Left ventricle myocardium inferior (tissue), 1 donor: ENCODE measurements at places on chromosomes 6 and 20. TPM values are rescaled to one million over a fixed set of nuclear protein-coding genes. Genes with fewer than 3 reads are reported as not detected.

The ISM1 gene
- 1.3 TPM for total RNA-seq

DNA sequence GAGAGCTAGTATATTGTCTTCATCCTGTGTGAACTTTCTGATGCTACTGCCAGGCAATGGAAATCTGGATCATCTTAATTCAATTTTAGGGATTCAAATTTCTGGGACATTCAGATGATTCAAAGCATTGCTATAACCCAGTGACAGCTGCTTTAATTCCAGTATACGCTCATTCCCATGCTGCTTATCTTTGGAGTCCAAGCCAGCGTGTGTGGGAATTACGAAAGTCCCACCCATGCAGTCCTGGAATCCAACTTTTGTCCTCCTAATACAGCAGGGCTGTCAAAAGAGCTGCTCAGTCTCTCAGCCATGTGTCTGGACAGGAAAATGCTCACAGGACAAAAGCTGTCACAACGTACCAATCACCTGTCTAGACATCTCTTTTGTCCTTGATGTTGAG, 219.8 kb downstream of the LAMA2 start:
- peak overlapping the region; percentile 85 for H3K27ac ChIP-seq
- peak; percentile 55 for DNase-seq
- no peaks in the 10 kb centered on the region for H3K27me3 ChIP-seq
- H3K36me3 ChIP-seq: peaks cover 9% of the 10 kb centered on the region
- H3K4me3 ChIP-seq: no peak overlapping the region

- DNase-seq: no peak
- peaks cover 36% of the 10 kb centered on the region for H3K4me1 ChIP-seq
- no peak overlapping the region for H3K27ac ChIP-seq
- no peak overlapping the region for H3K4me3 ChIP-seq
Measured at GRCh38 chr20:41330941-41331340, 9.7 kb upstream of the LPIN3 start.

DNA sequence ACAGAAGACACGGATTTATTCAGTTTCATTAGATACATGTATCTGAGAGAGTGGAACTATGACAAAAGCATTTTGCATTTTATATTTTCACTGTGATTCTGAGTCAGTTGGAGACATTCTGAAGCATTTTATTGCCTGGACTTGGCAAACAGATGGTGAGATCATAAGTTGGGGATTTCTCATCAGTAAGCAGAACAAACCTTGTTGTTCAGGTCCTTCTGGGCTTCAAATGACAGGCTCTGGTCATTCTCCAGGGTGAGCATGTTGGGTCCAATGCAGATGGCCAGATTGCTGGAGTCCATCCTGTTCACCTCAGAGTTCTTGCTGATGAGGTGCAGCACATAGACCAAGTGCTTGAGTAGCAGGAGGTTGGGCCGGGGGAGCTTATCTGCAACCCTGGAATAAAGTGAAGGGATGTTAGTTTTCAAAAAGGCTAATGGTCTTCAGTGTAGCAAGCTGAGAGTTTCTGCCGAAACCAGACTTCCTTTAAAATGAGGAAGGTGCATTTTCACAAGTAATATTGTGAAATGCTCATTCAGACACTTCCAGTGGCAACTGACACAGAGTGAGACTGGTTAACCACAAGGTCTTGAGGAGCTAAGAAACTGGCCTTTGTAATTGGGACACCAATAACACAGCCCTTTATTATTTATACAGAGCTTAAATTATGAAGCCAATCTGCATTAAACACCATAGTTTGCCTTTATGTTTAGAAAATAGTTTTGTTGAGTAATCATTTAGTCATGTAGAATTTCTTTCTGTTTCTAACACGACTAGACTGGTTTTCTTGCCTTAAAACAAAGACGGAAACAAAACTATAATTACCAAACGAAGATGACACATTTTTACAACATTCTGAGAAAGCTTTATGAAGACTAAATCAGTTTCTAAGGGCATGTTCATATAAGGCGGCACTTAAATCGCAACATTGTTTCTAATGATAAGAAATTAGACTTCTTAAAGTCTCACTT, 5.6 kb downstream of the TAGAP start:
- no peaks in the 10 kb centered on the region for H3K36me3 ChIP-seq
- H3K4me3 ChIP-seq: no peak overlapping the region
- no peaks in the 10 kb centered on the region for H3K27me3 ChIP-seq
- DNase-seq: no peak
- H3K4me1 ChIP-seq: peaks cover 16% of the 10 kb centered on the region

The ATXN1 gene
- total RNA-seq: 41.5 TPM

GRCh38 chr6:108904741-108905140, 56.5 kb downstream of the ARMC2 start:
- DNase-seq: no peak
- H3K4me1 ChIP-seq: peaks cover 35% of the 10 kb centered on the region
- H3K4me3 ChIP-seq: no peak overlapping the region
- peak overlapping the region; percentile 69 for H3K27ac ChIP-seq
- H3K27me3 ChIP-seq: no peaks in the 10 kb centered on the region
- no peaks in the 10 kb centered on the region for H3K36me3 ChIP-seq

DNA sequence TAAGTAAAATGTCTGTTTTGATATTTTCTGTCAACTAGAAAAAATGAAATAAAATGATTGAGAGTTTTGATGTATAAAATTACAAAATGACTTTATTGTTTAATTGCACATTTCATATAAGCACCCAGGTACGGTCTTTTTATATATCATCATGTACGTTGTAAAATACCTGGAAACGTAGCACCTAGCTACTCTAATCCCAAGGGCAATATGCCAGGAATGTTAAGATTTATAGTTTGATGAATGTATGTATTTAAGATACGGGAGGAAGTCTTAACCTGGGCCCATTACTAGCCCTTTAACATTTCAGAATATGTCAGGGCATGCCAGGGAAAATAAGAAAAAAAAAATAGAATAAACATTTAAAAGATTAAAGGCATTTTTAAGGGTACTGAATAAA, 490.9 kb upstream of the NRSN1 start:
- H3K4me1 ChIP-seq: no peaks in the 10 kb centered on the region
- H3K27me3 ChIP-seq: no peaks in the 10 kb centered on the region
- H3K27ac ChIP-seq: no peak overlapping the region
- no peak for DNase-seq

The HSPA12B gene
- total RNA-seq: 12.5 TPM

DNA sequence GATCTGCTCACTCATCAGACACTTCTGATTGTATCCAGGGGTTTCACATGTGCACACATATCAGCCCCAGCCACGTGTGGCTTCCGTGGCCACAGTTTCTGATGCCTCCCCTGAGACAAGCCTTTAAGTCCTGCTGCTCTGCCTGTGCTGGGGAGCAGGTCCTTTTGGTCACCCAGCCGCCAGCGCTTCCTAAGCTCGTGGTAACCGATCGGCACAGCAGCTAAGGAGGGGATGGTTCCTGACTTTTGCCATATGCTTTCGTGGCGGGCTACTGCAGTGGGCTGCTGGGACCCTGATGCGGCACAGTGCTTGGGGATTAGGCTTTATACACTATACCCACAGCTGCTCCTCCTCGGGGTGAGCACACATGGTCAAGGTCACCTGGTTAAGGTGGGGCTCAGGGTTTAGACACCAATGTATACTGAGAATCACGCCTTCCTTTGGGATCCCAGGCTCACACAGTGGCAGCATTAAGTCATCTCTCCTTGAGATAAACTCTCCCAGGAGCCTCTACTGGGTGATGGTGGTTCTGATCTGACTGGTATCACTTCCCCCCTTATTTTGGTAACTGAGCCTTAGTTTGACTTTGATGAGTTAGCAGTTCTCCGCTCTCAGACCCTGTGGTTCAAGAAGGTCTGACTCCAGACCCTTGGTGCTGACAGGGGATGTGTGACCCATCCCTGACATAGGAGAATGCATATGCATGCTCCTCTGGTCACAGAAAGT, 85.9 kb upstream of the KCNG1 start:
- no peak overlapping the region for H3K27ac ChIP-seq
- no peak overlapping the region for H3K4me3 ChIP-seq
- H3K36me3 ChIP-seq: no peaks in the 10 kb centered on the region
- H3K4me1 ChIP-seq: no peaks in the 10 kb centered on the region
- no peak for DNase-seq
- peaks cover 58% of the 10 kb centered on the region for H3K27me3 ChIP-seq

GRCh38 chr20:4082406-4083097, 67.2 kb upstream of the RNF24 start:
- no peaks in the 10 kb centered on the region for H3K27me3 ChIP-seq
- peaks cover 19% of the 10 kb centered on the region for H3K4me1 ChIP-seq
- H3K27ac ChIP-seq: peak overlapping the region; percentile 52
- peak; percentile 35 for DNase-seq

DNA sequence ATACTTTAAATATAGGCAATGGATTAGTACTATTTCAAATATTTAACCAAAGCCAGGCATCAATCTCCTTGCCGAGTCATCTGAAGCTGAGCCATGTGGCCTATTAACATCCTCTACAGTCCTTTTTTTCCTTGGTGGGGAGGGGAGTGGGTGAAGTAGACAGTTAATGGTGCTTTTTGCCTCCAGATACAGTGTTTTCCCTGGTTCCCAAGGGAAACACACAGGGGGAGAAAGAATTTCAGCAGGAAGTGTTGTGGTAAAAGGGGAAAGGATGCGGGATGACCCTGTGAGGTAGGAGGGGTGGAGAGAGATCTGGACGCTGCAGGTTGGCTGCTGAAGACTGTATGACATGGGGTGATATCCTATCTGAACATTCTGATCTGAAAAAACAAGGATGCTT, 9.6 kb downstream of the CLDN20 start:
- no peaks in the 10 kb centered on the region for H3K27me3 ChIP-seq
- no peak overlapping the region for H3K4me3 ChIP-seq
- no peak for DNase-seq
- H3K36me3 ChIP-seq: no peaks in the 10 kb centered on the region
- peaks cover 63% of the 10 kb centered on the region for H3K4me1 ChIP-seq
- peak overlapping the region; percentile 80 for H3K27ac ChIP-seq

- H3K27ac ChIP-seq: no peak overlapping the region
- H3K4me3 ChIP-seq: no peak overlapping the region
- H3K27me3 ChIP-seq: peaks cover 15% of the 10 kb centered on the region
- H3K36me3 ChIP-seq: no peaks in the 10 kb centered on the region
Measured at GRCh38 chr6:7763881-7764280, 38.0 kb downstream of the BMP6 start.

DNA sequence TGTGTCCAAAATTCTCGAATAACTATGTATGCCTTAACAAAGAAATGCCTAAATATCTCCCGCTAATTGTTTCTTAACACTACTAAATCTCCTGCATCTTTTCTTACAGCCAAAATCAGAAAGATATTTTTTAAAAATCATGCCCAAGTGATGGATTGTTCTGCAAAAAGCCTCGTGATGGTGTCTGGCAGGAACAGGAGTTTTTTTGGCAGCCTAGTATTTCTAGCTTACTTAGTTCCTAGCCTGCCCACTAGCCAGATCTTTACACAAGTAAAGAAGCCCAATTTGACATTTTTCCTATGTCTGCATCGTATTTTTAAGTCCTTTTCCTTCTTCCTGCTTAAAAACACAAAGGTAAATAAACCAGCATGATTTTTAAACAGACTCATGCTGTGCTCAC, 31.5 kb downstream of the SLC2A12 start:
- H3K27ac ChIP-seq: peak overlapping the region; percentile 35
- no peak overlapping the region for H3K4me3 ChIP-seq
- no peaks in the 10 kb centered on the region for H3K36me3 ChIP-seq

DNA sequence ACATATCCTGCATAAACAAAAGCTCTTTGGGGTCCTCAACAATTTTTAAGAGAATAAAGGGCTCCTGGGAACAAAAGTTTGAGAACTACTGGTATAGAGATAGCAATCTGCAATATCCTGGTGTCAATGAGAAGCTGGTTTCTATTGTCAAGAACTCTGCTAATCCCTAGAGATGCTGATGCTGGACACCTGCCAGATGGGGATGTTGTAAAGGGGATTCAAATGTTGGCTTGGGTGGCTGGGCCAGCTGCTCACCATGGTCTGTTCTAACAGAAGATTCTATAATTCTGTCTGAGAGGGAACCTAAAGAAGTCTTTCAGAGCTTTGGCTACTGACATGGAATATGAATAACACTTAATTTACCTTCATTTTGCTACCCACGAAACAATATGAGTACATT, 137.8 kb downstream of the BTBD9 start:
- H3K4me3 ChIP-seq: no peak overlapping the region
- no peaks in the 10 kb centered on the region for H3K4me1 ChIP-seq
- H3K27me3 ChIP-seq: no peaks in the 10 kb centered on the region
- no peaks in the 10 kb centered on the region for H3K36me3 ChIP-seq
- H3K27ac ChIP-seq: no peak overlapping the region
- no peak for DNase-seq

The C20orf204 gene
- 0.55 TPM for total RNA-seq

The TPBG gene
- 2.6 TPM for total RNA-seq

The TGM3 gene
- not detected for total RNA-seq

- no peaks in the 10 kb centered on the region for H3K4me1 ChIP-seq
- no peak for DNase-seq
- H3K27me3 ChIP-seq: peaks cover 30% of the 10 kb centered on the region
- H3K36me3 ChIP-seq: no peaks in the 10 kb centered on the region
- no peak overlapping the region for H3K27ac ChIP-seq
Measured at GRCh38 chr20:56195946-56196345, 52.6 kb upstream of the MC3R start.

GRCh38 chr20:61917474-61918145, 148.1 kb downstream of the TAF4 start:
- peaks cover 53% of the 10 kb centered on the region for H3K27me3 ChIP-seq
- no peak overlapping the region for H3K4me3 ChIP-seq
- DNase-seq: no peak
- no peaks in the 10 kb centered on the region for H3K36me3 ChIP-seq
- H3K27ac ChIP-seq: no peak overlapping the region

GRCh38 chr6:97401533-97401932, 118.5 kb upstream of the MMS22L start:
- no peaks in the 10 kb centered on the region for H3K4me1 ChIP-seq
- no peak overlapping the region for H3K4me3 ChIP-seq
- H3K27ac ChIP-seq: peak overlapping the region; percentile 15
- H3K27me3 ChIP-seq: no peaks in the 10 kb centered on the region
- DNase-seq: no peak
- no peaks in the 10 kb centered on the region for H3K36me3 ChIP-seq
